DMS153 (cell line): ENCODE measurements at places on chromosomes 12 and 14.
A peak's percentile ranks its signal among the peaks of the same experiment; 100 is the strongest.

DNA sequence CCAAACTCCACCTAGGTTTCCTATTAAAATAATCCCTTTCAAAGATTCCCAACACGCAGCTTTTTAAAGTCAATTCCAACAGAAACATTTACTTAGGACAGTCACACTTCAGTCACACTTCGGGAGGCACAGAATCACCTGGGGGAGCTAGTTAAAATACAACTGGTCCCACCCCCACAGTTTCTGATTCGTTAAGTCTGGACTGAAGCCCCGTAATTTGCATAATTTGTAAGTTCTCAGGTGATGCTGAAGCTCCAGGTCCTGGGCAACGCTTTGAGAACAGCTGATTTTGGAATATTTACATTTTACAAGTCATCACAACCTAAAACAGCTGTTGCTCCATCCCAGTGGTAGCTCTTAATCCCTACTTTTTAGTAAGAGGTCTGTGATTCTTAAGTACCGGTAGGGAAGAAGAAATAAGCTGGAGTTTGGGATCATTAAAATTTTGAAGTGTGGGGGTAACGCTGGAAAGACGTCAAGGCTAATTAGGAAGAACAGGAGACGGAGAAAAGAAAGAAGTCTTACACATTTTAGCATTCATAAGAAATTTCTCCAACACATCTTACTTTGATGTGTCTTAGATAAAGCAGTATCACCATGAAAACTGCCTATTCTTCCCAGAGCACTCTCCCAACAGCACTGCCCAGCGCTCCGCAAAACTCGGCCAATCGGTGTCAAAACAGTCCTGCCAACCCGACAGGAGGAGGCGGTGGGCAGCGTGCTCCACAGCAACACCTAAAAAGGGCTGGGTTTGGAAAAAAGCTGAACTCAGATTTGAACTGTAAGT is 1.1 kb downstream of the IPO8 start:
- no peak for DNase-seq

DNA sequence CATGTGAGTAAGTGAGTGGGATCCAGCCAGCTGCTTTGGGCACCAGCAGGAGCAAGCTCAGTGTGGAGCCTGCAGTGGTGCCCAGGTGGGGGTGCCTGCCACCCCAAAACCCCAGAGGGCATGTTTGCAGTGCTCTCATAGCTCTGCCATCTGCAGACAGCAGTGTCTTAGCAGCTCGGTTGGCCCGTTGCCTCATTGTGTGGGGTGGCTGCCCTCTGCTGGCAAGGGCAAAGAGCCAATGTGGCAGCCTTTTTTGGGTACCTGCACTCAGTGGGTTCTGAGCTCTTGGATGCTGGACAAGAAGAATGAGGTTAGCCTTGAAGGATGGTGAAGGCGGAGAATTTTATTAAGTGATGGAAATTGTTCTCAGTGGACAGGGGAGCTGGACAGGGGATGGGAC is 52.3 kb downstream of the NEUROD4 start:
- peak; percentile 56 for DNase-seq

- DNase-seq = no peak
Measured at GRCh38 chr14:76696361-76696760, 64.9 kb upstream of the VASH1 start.

DNA sequence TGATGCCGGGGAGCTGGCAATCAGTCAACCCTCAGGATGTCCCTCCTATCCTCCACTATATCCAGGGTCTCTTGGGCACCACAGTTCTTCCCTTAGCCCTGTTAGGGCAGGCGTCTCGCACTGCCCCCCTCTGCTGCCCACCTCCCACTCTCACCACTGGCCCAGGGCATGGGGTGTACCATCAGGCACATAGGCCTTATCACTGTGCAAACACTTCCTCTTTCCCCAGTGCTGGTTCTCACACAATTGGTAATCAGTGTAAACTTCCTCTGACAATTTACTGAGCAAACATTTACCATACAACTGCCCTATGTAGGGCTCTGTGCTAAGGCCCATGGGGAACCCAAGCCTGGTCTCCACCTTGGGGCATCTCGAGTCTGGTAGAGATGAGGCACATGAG is 20.1 kb upstream of the TMED10 start:
- DNase-seq = peak; percentile 68

DNA sequence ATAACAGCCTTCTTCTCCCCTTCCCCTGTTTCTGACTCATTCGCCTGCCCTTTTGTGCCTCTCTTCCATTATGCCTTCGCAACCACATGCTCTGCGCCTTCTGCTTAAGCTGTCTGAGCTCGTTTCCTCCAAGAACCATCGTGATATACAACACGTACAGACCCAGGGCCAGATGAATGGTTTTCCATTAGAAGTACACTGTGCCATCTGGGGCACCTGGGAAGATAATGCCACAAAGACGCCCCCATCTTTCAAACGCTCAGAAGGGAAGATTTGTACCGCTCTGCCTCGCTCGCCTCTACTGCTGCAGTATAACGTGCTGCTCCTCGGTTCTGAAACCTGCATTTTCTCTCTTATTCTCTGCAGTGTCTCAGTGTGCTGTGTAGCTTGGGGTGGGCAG is 470.9 kb upstream of the STXBP6 start:
- DNase-seq = no peak
